ENCODE measurements at places on chromosomes 16 and 17.
A peak's percentile ranks its signal among the peaks of the same experiment; 100 is the strongest.

DNA sequence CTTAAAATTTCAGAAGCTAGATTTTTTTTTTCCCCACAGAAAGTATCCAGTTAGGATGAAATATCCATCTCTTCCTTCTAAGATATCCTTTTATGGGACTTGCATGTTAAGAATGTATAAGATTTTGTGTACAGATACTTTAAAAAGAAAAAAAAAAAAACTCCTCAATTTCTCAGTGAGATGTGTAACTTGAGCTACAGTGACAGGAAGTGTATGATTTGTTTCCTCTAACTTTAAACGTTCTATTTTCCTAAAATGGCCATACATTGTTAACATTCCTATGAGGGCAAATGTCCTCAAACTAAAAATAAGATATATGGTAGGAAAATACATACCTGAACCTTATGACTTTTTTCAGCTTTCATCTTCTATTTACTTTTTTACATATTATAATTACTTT lies 8.9 kb downstream of the FBXO47 start:
- no peak for DNase-seq

GRCh38 chr16:54106057-54106456 lies 180.5 kb downstream of the IRX3 start:
- no peak for DNase-seq

- DNase-seq = no peak
These were observed 95.8 kb upstream of the CRHR1 start for GRCh38 chr17:45688353-45688752.

- DNase-seq = no peak
These were observed 65.2 kb downstream of the CYTH1 start for GRCh38 chr17:78716814-78717393.

DNA sequence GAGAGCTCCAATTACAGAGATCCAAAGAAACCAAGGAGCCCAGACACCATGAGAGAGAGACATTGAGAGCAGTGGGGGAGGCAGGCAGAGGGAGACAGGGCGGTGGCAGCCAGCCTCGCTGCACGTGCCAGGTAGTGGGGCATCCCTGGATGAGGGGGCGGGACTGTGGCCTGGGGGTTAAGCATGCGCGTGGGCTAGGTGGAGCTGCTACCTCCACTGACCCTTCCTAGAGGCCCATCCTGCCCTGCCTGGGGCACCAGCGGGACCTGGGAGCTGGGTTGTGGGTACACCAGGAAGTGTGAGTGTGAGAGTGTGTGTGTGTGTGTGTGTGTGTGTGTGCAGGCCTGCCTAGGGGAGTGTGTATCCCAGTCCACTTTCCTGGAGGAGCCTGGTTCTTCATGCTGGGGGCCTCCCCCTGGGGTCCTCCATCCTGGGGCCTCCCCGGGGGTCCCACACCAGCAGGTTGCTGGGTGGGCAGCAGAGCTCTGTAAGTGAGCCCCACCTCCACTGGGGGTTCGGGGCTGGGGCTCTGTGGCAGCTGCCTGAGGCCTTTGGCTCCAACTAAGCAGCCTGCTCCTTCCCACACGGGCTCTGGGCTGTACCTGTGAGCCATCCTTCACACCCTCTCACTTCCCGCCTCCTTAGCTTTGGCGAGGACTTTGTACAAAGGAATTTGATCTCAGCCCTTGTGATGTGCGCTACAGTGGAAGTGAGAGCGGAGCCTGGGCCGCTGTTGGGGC lies 127.4 kb downstream of the IRF8 start:
- no peak for DNase-seq

GRCh38 chr16:8958344-8959167 lies 5.2 kb downstream of the USP7 start:
- DNase-seq = no peak

DNA sequence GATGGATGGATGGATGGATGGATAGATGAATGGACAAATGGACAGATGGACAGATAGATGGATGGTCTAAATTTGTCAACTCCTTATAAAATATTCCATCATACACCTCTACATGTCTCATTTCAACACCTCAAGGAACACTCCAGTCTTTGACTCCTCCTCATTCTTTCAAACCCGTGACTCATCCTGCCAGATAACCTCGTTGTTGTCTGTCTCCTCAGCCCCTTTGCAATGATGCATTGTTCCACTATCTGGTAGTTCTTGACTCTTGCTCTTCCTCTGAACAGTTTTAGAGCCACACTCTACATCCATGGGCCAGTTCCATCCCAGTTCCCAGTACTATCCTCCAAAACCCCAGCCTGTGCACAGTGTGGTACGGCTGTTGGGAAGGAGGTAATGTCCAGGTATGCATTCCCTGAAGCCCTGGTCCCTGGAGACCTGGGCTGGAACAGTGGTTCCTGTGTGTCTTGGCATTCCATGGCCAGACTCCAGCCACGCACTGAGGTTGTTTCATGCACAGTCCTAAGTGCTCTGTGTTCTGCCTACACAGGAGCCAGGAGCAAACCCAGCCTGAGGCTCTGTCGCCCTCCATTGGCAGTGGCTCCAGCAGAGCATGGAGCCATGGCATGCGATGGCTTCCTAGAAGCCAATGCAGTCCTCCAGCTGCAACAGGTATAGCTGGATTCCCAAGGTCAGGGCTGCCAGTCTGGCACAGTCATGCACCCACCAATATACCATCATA lies 105.7 kb downstream of the C17orf67 start:
- DNase-seq = no peak

DNA sequence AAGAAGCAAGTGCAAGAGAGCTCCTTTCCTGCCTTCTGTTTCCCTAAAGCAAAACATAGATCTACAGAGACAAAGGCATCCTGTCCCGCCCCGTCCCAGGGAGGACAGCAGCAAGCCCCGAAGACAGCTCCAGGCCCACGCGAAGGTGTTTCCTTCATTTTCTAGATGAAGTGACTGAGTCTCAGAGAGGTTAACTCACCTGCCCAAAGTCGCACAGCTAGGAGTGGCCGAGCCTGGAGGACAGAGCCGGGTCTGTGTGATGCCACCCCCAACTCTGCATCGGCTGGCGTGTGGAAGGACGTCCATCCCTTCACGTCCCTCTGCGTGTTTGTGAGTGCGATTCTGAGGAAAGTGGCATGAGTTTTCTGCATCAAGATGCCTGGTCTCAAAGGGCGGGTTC lies 187.2 kb upstream of the CHMP6 start:
- no peak for DNase-seq

DNA sequence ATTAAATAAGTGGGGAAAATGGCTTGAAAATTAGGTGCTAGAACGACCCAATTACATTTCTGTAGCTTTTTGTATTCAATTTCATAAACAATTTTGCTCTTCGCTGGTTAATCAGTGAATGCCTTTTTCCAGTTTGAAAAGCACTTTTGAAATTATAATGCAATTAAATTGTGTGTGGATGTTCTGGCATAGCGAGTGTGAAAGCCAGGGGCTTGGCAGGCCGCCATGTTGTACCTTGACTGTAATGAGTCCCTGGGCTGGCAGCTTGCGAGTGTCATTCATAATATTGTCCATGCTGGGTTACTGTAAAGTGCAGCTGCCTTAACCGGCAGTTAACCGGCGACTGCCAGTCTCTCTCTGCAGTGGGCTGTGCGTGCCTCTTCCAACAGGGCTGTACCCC lies 177.8 kb downstream of the CCDC182 start:
- no peak for DNase-seq

DNA sequence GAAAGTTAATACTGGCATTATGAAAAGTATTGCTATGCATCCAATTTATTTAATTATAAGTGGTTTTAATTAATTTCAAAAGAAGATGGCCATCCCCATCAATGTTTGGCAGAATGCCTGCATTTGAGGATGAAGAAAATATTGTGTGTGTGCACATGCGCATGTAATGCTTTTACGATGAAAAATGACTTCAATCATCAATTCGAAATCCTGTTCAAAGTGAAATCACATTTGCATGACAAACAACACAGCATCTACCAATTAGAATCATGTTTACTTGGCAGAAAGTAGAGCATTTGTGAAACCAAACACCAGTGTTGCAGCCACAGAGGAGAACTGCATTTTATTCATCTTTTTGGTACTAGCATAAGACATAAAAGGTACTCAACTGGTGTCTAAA lies 191.9 kb upstream of the PIRT start:
- DNase-seq = no peak

DNA sequence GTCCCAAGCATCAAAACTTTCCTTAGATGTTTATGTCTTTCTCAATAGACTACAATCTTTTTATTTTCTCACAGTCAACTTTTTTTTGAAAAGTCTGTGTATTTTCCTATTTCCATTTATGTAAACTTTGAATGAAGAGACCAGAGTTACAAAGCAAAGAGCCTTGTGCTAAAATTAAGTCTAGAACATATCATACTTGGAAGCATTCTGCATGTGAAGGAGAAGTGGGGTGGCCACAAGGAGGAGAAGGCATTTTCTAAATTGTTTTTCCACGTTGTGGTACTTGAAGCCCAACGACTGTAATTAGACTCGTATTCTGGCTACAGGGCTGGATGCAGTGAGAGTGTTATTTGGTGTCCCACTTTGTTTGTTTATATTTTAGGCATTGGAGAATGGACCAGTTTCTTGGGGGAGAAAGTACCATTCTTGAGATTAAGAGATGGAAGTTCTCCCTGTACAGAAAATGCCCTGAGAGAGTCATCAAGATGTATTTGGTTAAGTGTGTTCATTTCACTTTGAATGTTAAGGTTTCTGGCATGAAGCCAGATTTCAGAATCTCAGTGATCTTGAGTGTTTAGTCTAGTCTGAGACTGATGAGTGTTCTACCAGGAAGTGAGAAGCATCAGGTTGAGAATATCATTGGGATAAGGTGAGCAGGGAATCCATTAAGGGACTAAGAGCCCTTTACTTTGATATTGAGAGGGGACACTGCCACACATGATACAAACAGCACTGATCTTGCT lies 71.6 kb downstream of the MAP2K6 start:
- DNase-seq = peak; percentile 3

GRCh38 chr17:47663912-47664623 lies 14.3 kb downstream of the KPNB1 start:
- peak; percentile 62 for DNase-seq

DNA sequence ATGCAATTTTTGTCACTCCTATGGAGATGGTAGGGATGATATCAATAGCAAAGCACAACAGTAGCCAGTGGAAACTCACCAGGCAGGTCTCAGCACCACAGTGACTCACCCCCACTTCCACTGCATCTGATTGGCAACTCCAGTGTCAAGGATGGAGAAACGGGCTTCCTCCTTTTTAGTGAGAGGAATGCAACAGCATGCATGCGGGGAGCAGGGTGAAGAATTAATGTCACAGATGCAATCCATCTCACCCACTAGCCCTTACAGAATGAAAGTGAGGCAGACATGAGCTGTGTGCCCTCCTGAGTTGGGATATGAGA lies 467.0 kb upstream of the C16orf82 start:
- DNase-seq = no peak

DNA sequence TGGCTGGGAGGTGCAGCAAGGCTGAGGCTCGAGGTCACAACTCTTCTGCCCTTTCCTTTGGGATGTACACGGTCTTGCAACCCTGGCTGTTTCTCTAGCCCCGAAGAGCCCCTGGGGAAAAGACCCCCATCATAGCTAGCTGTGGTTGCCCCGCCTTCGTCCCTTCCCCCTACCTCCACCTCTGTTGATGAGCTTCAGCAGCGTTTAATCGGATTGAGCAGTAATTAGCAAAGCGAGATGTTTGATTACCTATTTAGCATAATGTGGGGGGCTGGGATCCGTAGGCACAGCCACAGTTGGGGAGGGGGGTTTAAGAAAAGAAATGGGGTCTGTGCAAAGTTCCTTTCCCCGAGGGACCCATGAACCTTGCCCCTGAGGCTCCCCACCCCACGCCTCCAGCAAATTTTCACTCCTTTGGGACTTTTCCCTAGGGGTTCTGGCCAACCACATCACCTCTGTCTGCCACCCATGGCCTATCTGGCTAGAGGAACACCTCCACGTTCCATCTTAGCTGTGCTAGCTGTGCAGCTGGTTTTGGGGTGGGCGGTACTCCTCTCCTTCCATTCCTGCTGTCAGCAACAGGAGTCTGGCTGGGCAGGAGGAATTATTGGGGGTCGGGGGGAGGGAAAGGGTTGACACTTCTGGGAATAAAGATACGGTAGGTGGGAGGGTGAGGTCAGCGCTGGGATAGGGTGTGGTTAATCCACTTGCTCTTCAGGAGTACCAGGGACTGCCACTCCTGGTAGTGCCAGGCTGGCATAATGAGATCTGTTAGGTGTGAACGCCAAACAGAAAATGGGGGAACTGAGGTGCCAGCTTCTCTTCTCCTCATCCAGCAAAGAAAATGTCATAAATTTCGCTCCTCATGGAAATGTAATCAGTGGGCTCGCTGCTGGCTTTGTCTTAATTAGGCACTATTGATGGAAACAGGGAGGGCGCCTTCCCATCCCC lies 1.3 kb upstream of the DNAH2 start:
- DNase-seq = no peak

DNA sequence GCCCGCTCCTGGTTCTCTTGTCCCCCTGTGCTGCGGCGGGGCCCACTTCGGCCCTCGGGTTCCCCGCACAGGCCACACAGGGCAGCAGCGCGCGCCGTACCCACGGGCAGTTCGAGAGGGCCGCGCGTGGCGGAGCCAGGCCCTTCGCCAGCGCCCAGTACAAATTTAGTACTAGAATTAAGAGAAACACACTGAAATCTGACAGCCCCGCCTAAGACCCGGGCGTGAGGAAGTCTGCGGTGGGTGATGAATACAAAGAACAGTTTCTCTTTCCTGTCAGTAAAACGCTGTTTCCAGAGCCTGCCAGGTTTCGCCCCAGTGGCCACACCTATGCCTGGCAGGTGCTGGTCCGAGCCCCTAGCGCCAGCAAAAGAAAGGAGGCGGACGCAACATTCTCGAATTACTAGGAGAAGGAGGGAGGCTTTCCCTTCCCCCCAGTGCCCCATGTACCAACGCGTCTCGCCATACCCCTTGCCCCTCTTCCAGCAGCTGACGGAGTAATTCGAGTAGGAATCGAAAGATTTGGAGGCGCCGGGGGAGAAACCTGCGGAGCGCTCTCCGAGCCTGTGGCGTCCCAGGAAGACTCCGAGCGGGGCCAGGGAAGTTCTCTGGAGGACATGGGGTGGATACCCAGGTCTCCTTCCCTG lies 591 bp upstream of the SLFN5 start:
- DNase-seq = peak; percentile 35

DNA sequence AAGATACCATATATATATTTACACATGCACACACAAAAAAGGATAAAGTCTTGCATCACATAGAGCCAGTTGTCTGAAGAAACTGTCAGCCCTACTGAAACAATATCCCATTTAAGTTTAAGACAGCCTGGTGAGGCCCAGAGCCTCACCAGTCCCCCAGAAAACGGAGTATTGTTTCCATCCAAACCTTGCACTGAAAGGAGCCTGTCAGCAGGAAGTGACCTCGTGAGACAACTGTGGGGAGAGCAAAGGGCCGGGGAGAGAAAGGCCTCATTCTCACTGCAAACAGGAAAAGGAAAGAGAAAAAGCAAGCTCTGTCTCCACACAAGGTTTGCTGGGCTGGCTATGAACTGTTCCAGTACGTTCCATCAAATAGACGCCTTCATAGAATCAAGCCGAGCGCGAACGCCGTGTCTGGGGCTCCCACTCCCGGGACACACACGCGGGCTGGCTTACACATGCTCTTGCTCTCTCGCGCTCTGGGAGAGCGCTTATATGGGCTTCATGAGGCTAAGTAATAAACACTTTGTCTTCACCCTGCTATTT lies 44.4 kb upstream of the ZFHX3 start:
- DNase-seq = no peak
